Right renal cortex interstitium (tissue), 3 donors: ENCODE measurements at places on chromosomes 13 and 19. TPM values are rescaled to one million over a fixed set of nuclear protein-coding genes. Genes with fewer than 3 reads are reported as not detected.

DNA sequence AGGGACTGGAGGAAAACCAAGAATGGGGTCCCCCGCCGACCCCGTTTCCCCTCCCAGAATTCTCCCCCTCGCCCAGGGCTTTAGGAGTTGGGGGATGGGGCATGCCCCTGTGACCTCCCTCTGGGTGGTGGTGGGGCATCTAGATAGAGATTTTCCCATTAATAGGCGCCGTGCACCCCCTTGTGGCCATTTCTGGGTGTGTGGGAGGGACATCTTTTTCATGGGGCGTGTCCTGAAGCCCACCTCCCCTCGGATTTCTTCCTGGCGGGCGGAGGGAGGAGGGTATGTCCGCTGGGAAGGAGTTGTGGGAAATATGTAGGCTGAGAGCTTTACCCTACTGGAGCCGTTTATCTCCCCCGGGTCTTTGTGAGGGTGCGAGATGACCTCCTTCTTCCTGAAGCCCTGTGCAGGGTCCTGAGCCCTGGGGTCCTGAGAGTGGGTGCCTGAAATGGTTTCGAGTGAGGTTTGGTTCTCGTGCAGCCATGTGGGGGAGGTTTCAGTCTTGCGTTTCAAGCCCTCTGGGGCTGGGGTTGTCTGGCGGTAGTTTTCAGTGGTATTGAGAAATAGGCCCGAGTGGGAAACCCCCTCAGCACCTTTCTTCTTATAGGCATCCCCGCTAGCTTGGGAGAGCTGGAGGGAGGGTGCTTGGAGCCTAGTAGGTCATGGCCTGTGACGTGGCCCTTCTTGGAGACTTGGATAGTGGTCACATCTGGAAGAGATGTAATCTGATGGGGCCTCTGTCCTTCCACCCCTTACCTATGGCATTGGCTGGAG is 1.0 kb downstream of the PRMT1 start:
- DNase-seq, result peak; percentile 80

- no peak for DNase-seq
These were observed 18.5 kb downstream of the TNFRSF19 start for GRCh38 chr13:23588666-23589065.

- DNase-seq, result no peak
These were observed 80.0 kb downstream of the SCGB2B2 start for GRCh38 chr19:34596989-34597388.

GRCh38 chr19:6476896-6477431 is 4.6 kb downstream of the DENND1C start:
- DNase-seq, result no peak

GRCh38 chr13:101116826-101117225 is 299.5 kb downstream of the NALCN start:
- DNase-seq, result no peak

- no peak for DNase-seq
These were observed 3.4 kb downstream of the DNMT1 start for GRCh38 chr19:10191347-10191746.

The PGPEP1 gene
- 21.0 TPM for polyA plus RNA-seq

DNA sequence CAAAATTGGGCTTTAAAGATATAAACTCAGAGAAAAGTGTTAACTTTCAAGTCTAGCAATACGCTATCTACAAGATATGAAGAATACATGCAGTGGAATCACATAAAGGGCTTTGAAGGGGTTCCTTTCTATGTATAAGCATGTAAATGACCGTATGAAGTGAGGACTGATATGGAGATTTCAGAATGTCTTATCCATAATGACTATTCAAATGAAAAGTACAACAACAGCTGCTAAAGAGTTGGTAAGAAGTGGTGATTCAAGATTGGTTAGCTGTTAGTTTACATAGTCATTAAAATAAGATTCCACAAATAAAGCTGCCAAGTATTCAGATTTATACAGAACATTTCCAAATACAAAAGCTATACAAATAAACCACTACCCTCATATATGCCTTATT is 153.4 kb upstream of the STARD13 start:
- DNase-seq, result no peak

- DNase-seq, result no peak
These were observed 6.4 kb upstream of the ERCC5 start for GRCh38 chr13:102839462-102839861.
